GM04504 (cell line): ENCODE measurements at places on chromosomes 1 and 21.
A peak's percentile ranks its signal among the peaks of the same experiment; 100 is the strongest.

DNA sequence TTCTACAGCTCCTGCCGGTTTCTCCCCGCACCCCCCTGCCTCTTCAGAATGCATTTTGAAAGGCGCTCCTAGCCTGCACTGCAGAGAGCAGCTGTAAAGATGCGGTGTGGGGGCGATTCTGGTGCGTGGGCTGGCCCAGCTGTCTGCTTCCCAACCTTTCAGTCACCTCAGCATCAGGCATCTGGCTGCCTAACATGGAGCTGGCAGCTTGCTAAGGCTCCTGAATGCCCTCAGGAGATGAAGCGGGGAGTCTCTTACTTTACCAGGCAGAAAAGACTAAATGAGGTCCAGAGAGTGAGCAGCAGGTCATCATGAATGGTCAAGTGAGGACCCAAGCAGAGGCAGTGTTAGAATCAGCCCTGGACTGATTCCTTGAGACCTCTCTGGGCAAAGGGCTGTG lies 8.7 kb downstream of the IER5 start:
- DNase-seq, result no peak

GRCh38 chr1:82139751-82140468 lies 339.2 kb downstream of the ADGRL2 start:
- DNase-seq, result no peak

GRCh38 chr1:22709891-22710700 lies 543 bp upstream of the EPHB2 start:
- DNase-seq, result peak; percentile 28

GRCh38 chr1:244209955-244210354 lies 158.9 kb downstream of the ZBTB18 start:
- DNase-seq, result no peak

DNA sequence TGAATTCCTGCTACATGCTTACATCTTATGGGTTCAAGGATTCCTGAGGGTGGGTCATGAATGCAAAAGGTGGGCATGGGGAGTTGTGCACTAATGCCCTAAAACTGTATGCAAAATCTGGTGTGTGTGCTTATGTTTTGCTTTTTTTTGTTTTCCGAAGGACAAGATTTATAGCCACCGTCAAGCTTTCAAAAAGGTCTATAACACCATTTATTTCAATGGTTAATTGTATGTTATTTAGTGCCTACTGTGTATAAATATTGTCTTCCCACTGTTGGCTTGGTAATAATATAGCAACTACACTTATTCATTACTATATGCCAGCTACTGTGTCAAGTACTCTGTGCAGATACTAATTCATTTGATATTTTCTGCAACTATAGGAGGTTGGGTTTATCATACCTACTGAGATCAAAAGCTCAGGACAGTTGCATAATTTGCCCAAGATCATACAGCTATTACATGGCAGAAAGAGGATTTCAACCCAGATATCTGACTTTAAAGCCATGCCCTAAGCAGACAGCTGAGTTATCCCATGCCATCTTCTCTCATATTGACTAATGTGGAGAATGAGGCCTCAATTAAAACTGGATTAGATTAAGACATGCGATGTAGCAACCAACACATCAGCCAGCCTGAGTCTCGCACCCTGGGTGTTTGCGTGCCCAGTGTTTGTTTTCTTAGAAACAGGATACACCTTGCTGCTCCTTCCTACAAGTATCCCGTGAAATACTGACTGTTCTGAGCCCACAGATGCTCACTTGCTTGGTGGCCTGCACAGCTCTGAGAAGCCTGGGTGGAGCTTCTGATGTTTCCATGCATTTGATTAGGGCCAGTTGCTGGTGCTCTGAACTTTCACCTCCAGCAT lies 34.6 kb downstream of the GADD45A start:
- DNase-seq, result no peak

DNA sequence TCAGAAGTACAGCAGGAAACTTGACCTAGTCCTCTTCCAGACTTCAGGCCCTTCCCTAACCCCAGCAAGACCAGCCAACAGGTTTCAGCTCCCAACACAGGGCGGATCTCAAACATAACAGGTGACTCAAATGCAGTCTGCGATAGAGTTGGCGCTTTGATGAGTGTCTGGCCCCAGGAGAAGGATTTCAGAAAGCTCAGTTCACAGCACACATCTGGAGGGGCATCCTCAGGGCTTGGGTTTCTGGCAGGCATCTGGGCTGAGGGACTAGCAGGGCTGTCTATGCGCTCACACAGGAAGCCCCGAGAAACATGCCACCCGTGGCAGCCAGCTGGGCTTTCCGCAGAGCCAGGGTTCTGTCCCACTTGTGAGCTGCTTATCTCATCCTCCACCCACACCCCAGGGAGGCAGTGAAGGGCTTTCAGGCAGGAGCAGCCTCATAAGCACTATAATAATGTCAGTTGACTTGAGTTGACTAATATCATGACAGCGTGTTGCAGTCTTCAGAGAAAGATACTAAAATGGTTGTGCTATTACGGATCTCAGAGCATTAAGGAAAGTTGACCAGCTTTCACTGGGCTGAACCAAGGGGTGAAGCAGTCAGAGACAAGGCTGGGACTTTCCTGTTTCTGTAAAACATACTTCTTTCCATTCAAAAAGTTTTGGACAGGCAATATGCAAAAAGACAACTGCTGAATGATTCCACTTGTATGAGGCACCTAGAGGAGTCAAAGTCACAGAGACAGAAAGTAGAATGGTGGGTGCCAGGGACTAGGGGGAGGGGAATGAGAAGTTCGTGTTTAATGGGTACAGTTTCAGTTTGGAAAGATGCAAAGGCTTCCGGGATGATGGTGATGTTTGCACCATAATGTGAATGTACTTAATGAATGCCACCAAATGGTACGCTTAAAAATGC lies 233.0 kb upstream of the IRF2BP2 start:
- no peak for DNase-seq

DNA sequence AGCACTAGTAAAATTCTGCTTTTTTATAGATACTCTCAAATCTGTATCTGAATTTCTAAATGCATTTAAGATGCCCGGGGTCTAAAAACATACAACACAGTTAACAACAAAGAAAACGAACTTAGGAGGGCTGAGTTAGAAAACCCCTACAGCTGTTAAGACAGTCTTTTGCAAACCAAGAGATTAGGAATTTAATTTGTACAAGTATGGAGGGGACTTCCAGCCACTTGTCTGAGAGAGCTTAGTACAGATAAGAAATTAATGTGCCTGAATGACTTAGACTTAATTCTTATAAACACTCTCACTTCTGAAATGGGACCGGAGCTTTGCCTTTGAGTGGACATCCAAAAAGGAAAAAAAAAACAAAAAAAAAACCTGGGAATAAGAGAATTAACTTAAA lies 61.6 kb downstream of the SMYD3 start:
- DNase-seq, result no peak

DNA sequence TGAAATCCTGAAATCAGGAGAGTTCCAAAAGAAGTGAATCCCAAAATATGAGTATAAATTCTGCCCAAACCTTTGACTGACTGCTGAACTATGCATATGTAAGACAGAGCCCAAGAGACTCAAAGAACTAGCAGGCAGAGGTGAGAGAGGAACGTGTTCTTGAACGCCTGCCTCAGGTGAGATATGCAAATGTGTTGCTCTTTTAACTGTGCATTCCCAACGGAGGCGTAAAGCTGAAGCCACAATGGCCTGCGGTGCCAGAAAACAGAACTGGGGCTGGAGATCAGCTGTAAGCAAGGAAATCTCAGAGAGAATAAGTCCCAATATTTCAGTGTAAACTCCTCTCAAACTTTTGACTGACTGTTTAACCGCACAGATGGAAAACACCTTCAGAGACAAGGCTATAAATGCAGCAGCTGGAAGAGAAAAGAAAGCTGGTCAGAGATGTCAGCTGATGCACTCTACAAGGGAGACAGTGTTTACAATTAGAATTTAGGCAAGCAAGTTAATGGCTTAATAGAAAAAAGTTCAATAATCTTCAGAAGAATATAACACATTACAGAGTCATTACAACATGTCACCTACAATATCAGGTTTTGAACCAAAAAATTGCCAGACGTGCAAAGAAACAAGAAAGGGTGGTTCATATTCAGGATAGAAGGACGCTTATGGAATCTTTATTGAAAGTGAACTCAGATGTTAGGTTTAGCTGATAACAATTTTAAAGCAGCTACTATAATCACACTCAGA lies 43.0 kb upstream of the TRIM67 start:
- no peak for DNase-seq

DNA sequence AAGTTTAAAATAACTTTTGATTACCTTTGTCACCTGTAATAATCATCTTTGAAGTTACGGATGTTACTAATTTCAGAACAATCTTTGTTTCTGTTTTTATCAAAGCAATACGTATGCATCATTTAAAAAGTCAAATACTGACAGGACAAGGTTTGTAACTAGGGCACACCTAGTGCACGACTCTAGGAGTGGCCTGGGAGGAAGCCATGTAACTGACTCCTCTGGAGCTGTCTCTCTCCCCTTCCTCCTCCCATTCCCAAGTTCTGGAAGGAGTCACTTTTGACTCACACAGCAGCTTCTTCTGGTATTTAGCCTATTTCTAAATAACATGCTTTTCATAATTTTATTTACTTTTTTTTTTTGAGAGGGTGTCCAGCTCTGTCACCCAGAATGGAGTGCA lies 11.8 kb upstream of the RAP1GAP start:
- DNase-seq, result peak; percentile 63

DNA sequence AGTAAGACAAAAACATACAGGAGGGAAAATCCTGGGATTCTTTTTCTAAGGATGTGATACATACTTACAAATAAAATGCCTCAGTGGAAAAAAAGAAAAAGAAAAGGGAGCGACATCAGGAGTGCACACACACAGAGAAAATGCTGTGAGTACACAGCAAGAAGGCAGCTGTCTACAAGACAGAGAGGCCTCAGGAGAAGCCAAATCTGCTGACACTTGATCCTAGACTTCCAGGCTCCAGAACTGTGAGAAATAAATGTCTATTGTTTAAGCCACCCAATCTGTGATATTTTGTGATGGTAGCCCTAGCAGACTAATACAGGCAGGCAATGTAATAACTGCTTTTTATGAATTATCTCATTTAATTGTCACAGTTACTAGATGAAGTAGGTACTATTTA lies 17.0 kb upstream of the TRIM45 start:
- DNase-seq, result no peak

- no peak for DNase-seq
Observed at GRCh38 chr1:27787895-27788294, 14.9 kb downstream of the STX12 start.

DNA sequence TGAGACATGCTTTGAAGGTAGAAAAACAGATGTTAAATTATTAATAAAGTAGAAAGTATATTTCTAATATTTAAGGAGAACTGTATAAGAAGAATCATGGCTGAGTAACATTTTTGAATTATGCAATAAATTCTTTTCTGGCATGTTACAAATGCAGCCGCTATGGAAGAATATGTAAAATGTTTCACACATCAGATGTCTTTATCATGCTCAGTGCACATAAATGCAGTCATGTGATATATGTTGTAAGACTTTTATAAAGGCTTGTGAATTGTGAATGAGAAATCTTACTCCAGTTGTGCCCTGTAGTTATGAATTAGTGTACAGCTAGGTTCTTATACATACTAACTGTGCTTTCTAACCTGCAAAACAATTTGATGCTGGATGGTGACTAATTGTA lies 53.5 kb downstream of the LRRC8B start:
- no peak for DNase-seq

GRCh38 chr1:53460666-53461322 lies 1.6 kb downstream of the DMRTB1 start:
- DNase-seq, result no peak

DNA sequence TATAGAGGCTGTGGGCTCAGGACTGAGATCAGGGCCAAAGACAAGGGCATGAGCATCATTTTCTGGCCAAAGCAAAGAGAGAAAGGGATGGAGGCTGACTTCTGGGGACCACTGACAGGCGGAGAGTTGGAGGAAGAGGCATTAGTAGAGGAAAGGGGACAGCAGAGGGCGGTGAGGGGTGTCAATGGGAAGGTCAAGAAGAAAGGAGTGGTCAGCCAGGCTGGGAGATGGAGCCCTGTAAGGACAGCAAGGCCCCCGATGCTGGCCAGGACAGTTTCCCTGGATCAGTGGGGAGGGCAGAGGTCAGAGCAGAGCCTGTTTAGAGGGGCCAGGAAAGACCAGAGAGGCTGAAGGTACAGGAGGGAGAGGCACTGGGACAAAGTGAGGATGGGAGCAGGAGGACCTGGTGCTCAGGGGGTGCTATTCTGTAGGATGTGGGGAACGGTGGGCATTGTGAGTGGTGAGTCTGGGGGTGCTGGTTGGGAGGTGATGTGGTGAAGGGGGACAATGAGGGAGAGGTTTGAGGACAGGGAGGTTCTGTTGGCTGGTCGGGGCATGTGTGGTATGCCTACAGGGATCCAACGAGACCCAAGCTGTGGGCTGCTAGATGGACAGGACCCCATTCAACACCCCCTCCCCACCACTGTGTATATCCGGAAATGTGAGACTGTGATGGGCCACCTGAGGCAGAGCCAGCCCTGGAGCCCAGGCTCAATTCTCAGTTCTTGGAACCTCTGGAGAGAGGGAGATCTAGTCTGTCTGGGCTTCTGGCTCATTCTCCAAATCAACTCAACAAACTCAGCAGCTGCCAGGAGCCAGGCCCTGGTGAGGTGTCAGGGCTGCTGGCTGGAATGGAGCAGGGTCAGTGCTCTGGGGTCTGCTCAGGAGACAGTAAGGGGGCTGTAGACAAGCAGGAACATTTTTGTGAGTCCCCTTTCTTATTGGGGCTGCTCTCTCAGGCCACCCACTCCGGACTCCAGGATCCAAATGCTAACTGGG lies 1.4 kb upstream of the FAM151A start:
- DNase-seq, result no peak

DNA sequence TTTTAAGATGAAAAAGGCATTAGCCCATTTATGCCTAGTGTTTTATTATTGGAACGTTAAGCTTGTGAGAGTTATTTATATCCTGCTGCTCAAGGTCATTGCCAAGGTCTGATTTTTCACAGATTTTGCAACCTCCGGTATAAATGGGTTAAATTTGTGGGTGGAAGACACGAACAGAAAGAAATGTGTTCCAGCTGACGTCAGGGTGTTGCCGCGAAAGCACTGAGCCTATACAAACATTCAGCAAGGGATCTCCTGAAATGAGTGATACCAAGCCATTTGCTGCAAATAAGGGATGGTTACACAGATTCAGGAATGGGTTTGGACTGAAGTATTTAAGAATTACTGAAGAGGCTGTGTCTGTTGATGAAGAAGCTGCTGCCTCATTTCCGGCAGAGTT lies 32.2 kb downstream of the TMED5 start:
- peak; percentile 7 for DNase-seq

- DNase-seq, result no peak
Observed at GRCh38 chr21:17524635-17525034, 11.8 kb downstream of the CXADR start.
